ENCODE measurements at places on chromosomes 1 and 21.

GRCh38 chr1:53693339-53693738 lies 45.6 kb downstream of the GLIS1 start:
- no peak for DNase-seq

GRCh38 chr1:117537291-117537920 lies 68.4 kb upstream of the TENT5C start:
- no peak for DNase-seq

DNA sequence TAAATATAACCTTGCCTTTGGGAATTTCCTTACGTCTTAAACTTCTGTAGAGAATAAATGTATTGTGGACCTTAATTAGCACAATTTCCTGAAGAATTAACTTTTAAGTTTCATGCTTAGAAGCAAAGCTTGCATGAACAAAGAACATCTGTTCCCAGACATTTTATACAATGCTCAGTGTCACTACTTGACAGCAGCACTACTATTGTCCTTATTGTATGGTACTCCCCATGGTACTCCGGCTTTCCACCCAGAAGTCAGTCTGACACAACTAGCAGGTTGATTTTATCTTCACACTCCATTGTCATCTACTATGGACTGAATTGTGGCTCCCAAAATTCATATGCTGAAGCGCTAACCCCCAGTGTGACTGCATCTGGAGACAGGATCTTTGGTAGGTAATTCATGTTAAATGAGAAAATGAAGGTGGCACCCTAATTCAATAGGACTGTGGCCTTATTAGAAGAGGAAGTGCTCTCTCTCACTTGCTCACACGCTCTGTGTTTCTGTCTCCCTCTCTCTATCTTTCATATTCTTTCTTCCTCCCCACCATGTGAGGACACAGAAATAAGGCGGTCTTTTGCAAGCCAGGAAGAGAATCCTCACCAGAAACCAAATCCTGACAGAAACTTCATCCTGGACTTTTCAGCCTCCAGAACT lies 10.7 kb upstream of the OR2B11 start:
- no peak for DNase-seq

DNA sequence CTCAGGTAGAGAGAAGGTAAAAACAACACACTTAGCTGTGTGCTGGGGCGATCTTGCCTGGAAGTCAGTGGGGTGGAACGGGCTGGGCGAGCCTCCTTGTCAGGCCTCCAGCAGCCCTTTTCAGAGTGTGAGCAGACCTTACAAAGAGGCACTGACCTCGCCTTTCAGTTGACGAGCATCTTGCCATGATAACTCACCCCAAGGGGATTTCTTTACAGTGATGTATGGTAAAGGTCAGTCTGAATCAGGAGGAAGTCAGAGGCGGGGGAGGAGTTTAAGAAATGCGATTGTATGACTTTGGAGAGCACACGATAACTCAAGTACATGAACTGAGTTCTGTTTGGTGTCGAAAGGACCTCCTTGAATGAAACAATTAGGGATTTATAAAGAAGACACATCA lies 326.5 kb upstream of the PROX1 start:
- no peak for DNase-seq

- no peak for DNase-seq
These were observed 25.2 kb upstream of the PRDX6 start for GRCh38 chr1:173451981-173452380.

All from ACHN (cell line).